ENCODE measurements at places on chromosomes 4 and X.
A peak's percentile ranks its signal among the peaks of the same experiment; 100 is the strongest.

- DNase-seq = no peak
These were observed 230.4 kb downstream of the EDA2R start for GRCh38 chrX:66408507-66408906.

- DNase-seq = no peak
These were observed 15.5 kb downstream of the CRMP1 start for GRCh38 chr4:5877392-5877791.

DNA sequence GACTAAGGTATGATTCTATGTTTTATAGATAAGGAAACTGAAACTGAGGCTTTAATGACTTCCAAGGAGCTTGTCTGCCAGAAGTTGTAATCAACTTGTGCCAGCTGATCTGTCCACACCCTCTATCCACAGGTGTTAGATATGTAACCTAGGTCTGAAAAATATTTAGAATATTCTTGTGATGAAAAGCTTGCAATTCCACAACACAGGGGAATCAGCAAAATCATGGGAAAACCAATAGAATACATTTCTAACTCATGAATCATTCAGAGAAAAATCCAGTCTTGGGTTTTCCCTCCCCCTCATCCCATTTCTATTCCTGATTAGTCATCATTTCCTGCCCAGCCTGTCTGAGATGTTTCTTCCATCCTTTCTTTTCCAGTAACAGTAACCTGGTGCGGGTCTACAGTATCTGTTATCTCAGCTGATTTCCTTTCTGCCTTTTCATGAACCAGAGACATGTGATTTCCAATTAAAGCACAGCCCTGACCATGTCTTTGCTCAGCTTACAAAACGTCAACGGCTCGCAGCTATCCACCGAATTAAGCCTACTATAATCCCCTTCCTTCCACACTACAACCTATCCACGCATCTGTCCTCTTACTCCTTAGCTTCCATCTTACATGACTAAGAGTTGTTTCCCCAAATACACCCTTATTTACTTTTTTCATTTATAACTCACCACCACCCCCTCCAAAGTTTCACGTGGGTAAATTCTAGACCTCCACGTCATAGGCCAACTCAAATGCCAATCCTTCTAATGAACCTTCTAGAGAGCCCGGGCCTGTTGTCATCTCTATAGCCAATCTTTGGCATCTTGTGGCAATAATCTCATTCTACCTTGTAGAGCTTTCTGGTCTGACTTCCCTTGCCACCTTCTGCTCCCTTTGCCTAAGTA lies 961 bp upstream of the NOCT start:
- no peak for DNase-seq

- DNase-seq = no peak
These were observed 640.1 kb downstream of the ARAP2 start for GRCh38 chr4:35604252-35604651.

DNA sequence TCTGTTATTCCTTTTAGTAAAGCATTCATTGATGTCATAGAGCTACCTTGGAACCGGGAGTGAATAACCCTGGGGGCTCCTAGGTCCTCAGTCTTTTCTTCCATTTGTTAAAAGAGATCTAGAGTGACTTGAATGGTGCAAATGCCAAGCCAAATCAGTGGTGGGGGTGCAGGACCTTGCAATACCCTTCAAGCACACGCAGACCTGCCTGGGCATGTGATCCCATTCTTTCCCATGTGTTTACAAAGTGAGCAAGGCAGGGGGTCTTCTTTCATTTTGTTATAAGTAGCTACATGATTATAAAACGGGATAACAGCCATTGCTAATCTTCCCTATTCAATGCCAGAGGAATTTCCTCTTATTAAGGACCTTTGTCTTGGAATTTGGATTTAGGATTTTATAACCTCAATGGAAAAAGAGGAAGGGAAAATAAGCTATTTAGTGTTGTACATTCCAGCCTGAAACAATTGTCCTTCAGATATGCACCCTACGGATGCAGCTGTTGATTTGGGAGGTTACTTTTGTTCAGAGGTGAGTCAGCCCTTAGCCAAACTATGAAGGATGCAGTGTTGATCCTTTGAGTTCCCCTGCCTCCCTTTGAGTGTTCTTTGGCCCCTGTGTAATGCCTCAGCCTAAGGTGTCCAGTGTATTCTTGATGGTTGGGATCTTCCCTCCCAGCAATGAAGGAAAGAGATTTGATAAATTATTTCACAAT lies 623.8 kb upstream of the HTR2C start:
- no peak for DNase-seq

- DNase-seq = no peak
These were observed 2144.7 kb downstream of the PCDH7 start for GRCh38 chr4:32864713-32865351.

GRCh38 chr4:113270520-113271319 lies 221.3 kb downstream of the ANK2 start:
- no peak for DNase-seq

GRCh38 chr4:73770917-73771316 lies 30.5 kb downstream of the CXCL8 start:
- DNase-seq = no peak

DNA sequence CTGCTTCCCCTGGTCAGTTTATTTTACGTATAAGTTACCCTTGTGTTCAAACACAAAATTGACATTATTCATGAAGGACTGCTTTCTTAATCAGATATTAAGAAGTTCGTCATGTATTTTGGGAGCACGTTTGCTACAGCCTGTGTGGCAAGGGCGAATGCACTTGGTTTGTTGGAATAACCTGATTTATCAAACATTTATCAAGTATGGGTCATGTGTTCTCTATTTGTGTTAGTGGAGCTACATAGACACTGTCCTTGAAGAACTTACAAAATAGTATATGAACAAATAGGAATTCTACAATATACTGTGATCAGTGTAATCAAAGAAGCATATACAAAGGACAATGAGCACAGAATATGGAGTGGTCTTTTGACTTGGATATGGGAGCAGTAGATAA lies 22.4 kb downstream of the RAB33B start:
- DNase-seq = no peak

- no peak for DNase-seq
These were observed 48.2 kb downstream of the HADH start for GRCh38 chr4:108037884-108038283.

DNA sequence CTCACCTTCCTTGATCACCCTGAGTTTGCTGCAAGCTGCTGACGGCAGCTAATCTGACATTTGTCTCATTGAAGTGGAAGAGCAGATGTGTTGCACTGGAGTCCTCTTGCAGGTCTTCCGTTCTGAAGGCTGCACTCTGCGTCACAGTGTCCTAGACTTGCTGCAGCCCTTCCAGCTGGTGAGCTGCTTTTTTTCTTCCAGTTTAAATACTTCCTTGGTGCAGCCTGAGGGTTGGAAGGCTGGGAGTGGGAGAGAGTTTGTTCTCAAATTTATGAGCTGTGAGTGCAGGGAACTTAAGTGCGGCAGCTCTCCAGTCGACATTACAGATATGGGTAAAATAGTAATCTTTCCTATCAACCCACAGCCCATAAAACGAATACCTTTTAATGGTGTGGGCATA lies 303.6 kb upstream of the FAT1 start:
- peak; percentile 37 for DNase-seq

DNA sequence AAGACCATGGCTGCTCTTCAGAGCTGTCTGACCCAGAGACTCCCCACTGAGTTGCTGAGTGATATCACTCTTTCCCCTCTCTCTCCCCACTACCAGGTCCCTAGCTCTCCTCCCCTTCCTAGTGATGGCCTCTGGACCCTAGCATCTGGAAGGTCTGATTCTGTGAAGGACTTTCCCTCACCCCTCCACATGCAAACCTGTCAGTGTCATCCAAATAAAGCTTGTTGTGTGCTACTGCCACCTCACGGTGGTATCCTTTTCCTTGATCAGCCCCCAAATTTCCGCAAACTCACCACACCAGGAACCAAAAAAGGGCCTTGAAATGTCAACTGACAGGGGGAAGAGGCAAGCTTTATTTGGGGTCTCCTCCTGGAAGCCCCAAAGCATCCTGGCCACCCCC lies 500.2 kb downstream of the IDS start:
- no peak for DNase-seq

DNA sequence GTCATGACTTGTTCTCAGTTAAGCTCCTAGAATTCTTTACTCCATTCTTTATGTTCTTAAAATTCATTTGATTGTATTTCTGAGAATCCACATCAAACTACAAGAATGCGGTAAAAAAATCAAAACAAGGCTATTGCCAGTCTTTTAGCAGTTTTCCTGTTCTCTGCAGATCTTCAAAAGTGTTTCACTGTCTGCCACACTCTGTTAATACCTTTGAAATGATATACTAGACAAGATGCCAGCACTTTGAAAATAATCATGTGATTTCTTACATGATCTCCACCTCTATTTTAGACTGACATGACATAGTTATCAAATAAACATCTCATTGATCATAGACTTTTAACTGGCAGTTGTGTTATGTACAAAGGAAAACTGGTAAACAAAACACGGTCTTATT lies 30.1 kb upstream of the GPRIN3 start:
- no peak for DNase-seq

DNA sequence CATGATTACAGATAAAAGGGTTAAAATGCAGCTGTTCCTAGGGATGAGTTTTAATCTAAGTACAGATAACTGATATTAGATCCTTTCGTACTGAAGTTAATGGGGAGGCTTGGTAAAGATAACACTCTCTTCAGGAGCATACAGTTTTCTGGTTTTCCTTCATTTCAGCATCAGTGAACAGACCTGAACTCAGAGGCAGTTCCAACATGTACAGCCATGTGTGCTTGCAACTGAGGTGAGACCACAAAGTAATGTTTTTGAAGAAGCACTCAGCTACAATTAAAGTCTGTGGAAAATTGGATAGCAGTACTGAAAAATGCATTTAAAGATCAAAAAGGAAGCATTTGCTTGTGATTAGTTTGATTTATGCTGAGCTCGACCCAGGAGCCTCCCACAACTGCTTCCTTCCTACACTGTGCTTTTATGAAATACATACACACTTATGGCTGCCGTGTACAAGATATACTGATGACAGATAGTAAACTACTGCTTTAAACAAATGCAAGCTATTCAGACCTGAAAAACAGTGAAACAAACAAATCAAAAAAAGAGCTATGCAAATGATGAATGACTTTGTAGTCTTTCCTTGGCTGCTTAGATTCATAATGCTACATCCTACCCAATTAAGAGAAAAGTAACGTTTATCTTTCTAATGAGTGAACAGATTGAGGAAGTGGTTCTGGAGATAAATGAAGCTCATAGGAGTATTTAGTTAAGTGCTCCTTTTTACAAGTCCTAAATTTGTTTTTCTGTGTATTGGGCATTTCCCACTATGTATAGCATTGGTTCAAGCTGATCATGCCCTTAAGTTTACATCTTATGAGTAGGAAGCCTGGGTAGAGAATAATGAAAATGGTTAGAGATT lies 68.4 kb downstream of the PDLIM5 start:
- DNase-seq = no peak

- DNase-seq = no peak
These were observed 178.4 kb upstream of the GALNT7 start for GRCh38 chr4:172989984-172990820.

- peak; percentile 79 for DNase-seq
These were observed 45.9 kb upstream of the PGRMC1 start for GRCh38 chrX:119190091-119190681.

DNA sequence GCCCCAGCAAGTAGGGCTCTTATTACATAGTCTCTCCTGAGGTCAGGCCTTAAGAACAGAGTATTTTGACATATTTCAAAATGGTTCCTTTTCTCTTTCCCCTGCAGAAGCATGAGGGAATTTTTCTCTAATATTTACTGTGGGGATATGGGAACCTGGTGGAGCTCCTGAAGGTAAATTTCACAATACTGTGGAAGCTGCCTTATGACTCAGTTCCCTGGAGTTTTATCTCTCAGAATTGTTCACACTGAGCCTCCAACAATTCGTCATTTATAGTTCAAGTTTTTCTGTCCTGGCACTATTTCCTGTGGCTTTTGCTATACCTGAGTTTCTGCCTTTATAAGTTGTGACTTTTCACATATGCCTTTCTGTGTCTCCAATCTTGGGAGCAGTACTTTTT lies 607.2 kb upstream of the NDST4 start:
- no peak for DNase-seq

DNA sequence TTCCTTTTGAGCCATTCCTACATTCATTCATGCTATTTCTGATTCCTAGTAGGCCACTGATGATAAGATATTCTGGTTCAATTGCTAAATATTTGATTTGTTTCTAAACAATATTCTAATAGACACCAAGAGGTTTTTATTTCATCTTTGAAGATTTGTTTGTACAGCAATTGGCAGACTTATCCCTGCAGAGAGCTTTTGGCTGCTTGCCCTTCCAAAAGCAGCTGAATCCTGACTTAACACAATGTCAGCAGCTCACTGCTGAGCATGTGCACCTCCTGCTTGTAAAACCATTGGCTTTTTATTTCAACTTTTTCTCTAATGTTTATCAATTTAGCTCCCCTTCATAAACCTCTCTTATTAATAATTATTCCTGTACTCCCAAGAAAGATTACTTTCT lies 45.3 kb downstream of the MMRN1 start:
- no peak for DNase-seq

DNA sequence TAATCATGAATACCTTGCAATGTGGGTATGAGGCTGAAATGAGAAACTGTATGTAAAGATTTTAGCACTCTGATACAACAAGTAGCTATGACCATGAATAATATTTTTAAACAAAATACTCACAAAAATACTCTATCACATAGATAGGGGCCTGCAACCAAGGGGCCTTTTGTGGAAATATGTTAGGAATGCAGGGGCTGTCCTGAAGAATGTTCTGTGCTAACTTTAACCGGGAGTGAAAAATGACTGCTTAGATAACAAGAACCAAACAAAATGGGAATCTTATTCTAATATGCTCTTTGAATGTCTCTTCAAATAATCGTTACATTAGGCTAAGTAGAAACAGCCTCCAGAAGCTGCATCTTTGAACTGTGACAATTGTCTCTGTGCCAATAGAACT lies 37.9 kb upstream of the GYPA start:
- no peak for DNase-seq

All from left hindlimb (tissue), 1 donor.